ENCODE measurements at places on chromosomes 6 and 20.

- no peak for DNase-seq
These were observed 202.2 kb upstream of the PCSK2 start for GRCh38 chr20:17024513-17025119.

DNA sequence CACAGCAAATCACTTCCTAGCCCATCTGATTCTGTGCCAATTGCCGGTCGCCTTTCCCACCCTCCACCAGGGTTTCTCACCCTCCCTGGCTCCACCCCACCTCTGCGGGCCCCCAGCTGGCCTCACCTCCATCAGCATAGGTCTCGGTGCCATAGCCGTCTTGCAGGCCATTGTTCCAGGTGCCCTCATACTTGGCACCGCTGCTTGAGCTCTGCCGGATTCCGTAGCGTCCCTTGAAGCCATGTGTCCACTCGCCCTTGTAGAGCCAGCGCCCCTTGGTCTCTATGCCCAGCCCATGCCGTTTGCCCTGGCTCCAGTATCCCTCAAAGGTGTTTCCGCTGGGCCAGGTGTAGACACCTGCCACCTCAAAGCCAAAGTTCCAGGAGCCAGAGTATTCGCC, 787 bp downstream of the JPH2 start:
- DNase-seq, result no peak

- DNase-seq, result no peak
These were observed 855 bp upstream of the GFOD1 start for GRCh38 chr6:13488015-13488895.

DNA sequence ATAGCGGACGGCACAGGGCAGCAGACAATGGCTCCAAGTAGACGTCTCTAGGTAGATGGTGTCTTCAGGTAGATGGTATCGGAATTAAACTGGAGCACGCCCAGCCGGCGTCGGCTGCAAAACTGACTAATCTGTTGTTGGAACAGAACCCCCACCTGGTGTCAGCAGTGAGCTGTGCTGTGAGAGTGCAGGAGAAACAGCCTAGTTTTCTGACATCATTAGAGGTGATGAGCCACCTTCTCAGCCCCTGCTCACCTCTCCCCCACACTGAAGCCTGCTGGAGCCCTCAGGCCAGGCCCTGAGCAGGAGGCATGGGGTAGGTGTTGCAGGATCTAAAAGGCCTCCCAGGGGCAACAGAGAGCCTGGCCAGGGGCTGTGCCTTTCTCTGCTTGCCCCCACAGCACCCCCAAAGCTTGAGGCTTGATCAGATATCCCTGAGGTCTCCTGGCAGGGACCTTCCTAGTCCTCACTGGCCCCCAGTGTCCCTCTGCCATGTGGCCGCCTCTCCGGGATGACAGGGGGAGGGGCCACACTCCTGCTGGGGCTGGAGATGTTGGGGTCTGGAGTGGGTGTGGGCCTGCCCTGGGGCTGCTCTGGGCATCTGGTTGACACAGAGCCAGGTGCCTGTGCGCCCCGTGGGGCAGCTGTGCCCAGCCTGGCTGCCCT, 6.9 kb upstream of the HELZ2 start:
- DNase-seq, result no peak

GRCh38 chr20:14685183-14685582, 347.8 kb upstream of the FLRT3 start:
- DNase-seq, result no peak

GRCh38 chr6:50691814-50692495, 21.4 kb upstream of the TFAP2D start:
- no peak for DNase-seq

DNA sequence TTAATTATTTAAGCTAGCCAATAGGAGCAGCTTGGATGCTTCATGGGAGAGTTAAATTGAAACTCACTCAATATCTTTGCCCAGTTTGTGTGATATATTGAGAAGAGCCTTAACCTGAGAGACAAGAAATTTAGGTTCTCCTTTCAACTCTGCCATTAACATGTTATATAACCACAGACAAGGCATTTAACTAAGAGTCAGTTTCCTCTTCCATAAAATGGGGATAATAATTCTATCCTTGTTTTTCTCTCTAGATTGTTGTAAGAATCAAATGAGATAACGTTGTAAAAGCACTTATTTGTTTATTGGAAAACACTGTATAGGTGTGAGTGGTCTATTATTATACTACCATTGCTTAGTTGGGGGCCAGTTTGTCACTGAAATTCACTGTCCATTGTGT, 7.8 kb downstream of the ACSS2 start:
- DNase-seq, result no peak

GRCh38 chr6:155187994-155188706, 75.7 kb upstream of the CLDN20 start:
- no peak for DNase-seq

DNA sequence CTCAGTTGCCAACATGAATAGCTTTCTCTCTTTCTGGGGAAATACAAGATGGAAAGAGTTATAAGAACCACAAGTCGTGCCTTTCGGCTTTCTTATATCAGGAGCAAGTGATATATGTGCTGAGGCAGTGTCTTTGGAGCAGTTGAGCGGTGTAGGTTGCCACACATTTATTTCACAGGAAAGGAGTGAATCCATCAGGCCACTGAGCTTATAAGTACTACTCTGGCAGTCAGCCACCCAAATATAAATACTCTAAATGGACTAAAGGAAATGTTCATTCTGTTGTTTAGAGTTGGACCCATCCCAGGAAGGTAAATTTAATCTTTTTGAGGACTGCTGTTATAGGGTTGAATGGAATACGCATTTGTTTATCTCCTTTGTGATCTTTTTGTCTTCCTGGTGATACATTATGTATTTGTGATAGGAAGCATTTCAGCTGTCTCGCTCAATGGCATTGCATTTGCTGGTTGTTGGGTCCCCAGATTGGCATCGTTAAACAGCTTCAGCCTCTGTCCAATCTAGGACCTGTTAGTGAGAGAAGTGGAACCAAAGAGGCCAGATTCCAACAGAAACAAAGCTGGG, 139.7 kb downstream of the SOBP start:
- no peak for DNase-seq

GRCh38 chr20:45685896-45686295, 15.9 kb upstream of the WFDC11 start:
- no peak for DNase-seq

DNA sequence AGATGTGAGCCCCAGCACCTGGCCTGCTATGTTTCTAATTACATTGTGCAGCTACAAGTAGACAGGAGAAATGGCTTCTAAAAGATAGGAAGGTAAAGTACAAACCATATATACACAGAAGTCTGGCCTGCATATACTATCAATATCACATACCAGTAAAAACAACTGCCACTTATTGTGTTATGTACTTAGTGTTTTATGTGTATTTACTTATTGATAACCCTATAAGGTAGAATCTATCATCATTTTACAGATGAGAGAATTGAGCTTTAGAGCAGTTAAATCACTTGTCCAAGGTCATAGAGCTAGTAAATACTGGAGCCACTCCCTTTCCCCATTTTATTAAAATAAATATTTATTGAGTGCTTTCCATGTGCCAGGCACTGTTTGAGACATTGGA, 102.4 kb upstream of the PRDM1 start:
- DNase-seq, result no peak

- DNase-seq, result no peak
These were observed 139.7 kb upstream of the FLRT3 start for GRCh38 chr20:14477125-14477524.

DNA sequence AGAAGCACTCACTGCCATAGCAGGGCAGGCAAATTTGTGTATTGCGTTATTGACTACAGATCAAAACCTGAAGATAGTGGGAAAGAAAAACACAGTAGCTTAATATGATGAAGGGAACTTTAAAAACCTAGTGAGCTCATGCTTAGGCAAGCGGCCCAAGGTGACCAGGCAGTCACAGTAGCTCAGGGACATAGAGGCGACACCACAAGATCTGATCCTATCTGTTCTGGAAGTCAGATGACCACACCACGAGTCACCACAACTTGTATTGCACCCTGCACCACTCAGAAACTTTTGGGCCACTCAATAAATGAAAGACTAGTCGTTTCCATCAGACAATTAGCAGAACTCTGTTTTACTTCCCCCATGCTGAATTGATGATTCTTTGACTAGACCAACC, 4.9 kb downstream of the CLIC5 start:
- no peak for DNase-seq

DNA sequence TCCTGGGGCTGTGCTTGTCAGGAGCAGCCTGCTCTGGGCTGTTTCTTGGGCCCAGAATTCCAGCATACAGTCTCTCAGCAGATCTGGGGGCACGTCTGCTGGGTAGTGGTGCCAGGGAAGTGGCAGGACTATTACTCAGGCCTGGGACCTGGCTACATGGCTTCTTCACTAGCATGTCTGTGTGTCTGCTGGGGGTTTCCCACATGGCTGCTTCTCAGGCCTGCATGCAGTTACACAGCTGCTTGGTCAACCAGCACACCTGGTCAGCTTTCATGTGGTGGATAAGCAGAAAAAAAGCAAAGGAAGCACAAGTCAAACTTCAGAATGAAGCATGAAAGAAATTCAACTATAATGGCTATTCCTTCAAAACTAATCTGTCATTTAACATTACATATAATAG, 316.2 kb upstream of the NOX3 start:
- no peak for DNase-seq

DNA sequence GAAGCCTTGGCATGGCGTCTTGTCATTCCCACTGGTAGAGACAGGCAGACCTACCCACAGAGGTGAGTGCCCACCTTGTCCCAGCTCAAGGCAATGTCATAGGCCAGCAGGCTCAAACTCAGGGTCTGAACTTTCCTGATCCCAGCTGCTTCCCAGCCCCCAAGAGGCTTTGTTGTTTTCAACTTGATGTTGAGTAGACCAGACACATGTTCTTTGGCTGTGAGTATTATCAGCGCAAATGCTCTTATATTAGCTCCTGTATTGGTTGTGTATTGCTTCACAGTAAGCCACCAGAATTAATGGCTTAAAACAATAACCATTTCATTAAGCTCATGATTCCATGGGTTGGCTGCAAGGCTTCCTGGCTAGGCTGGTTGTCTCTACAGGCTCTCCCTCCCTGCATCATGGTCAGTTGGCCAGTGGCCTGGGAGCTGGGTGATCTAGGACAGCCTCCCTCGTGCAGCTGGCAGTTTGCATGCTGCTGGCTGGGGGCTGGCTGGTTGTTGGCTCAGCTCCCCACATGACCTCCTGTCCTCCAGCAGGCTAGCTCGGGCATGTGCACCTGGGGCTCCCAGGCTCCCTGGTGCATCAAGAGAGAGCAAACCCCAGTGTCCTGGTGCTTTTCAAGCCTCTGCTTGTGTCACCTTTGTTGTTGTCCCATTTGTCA, 21.6 kb downstream of the TOX2 start:
- no peak for DNase-seq

GRCh38 chr20:3237958-3238615, 903 bp downstream of the SLC4A11 start:
- no peak for DNase-seq

Measured in CMK (cell line).